ENCODE measurements at places on chromosomes 16 and 17.

DNA sequence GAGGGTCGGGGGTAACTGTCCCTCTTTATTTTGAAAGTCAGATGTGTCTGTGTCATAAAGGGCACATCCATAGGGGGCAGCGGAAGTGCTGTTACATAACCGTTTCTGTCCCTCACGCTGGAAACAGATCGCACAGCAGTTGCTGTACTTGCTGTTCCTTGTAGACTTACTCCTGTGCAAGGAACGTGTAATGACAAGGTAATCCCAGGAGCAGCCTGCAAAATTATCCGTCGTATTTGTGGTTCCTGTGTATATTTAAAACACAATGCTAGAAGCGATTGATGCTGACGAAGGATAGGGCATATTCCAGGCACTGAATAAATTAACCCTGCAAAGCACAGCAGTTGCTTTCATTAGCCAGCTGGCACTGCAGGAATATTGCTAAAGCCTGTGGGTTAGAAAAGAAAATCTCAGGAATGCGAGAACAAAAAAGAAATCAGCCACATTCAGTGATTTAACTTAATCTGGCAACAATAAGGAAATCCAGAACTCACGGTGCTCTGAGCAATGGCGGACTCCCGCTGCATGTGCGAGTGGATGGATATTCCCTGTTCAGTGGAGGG is 76.2 kb downstream of the SPECC1 start:
- DNase-seq, result no peak

GRCh38 chr17:3921006-3921405 is 4.7 kb upstream of the P2RX1 start:
- DNase-seq, result no peak

DNA sequence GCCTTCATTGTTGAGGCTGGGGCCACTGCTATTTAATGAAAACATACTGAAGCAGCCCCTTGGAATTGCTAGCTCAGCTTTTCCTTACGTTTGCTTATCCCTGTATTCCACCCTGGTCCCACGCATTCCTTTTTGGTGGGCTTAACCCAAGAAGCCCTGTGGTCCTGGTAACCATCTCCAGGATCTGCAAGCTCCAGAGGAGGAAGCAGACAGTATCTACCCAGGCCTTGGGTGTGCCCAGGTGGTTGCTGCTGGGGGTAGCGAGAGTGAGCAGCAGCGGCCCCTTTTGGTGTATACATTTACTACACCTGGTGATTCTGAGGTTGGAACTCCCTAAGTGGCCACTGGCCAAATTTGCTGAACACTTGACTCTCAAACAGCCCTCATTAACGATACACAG is 97.7 kb downstream of the CBLN1 start:
- DNase-seq, result peak; percentile 12

DNA sequence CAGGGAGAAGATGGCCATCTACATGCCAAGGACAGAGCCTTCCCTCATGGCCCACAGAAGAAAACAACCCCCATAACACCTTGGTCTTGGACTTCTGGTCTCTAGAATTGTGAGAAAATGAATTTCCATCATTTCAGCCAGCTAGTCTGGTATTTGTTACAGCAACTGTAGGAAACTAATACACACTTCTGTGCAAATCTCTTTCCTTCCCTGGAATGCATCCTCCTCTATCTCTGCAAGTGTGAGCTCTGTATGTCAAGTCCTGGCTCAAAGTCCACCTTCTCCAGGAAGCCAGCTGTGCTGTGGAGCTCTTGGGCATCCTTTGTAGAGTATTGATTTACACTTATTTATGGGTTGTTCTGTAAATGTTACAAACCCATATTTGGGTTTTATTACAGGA is 89.7 kb downstream of the SDK2 start:
- no peak for DNase-seq

- no peak for DNase-seq
Measured at GRCh38 chr16:50977138-50977537, 173.9 kb downstream of the SALL1 start.

DNA sequence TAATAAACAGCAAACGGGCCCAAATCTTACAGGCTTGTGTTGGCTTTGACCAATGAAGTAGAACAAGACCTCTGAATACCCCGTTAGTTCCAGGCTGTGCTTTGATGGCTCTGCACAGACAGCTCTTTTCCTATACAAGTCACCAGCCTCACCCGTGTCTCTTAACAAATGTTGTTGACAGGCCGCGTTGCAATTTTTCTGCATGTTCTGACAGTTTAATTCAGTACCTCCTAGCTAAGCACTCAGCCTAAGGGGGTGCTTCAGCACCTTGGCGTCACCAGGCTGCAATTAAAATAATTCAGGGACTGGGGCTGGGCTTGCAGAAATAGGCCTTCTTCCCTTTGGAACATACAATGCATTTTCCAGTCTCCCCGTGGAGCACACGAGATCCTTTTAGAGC is 500.1 kb downstream of the MAF start:
- no peak for DNase-seq

DNA sequence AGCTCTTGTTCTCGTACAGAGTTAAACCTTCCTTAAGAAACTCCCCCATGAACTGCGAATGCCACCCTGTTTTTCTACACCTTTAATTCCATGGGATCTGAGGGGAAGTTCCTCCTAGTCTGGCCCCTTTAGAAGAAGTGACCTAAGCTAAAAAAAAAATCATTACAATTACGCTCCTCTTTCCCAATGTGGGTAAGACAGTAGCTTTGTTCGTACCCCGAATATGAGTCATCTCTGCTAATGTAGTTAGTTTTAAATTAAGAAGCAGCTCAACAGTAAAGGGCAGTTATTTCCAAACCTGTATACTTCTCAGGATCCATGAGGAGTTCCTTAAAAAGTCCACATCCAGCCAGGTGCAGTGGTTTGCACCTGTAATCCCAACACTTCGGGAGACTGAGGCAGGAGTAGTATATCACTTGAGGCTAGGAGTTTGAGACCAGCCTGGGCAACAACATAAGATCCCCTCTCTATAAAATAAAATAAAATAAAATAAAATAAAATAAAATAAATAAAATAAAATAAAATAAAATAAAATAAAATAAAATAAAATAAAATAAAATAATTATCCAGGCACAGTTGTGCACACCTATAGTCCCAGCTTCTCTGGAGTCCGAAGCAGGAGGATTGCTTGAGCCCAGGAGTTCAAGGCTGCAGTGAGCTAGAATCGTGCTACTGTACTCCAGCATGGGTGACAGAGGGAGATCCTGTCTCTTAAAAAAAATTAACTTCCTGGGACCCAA is 26.1 kb downstream of the RCVRN start:
- no peak for DNase-seq

DNA sequence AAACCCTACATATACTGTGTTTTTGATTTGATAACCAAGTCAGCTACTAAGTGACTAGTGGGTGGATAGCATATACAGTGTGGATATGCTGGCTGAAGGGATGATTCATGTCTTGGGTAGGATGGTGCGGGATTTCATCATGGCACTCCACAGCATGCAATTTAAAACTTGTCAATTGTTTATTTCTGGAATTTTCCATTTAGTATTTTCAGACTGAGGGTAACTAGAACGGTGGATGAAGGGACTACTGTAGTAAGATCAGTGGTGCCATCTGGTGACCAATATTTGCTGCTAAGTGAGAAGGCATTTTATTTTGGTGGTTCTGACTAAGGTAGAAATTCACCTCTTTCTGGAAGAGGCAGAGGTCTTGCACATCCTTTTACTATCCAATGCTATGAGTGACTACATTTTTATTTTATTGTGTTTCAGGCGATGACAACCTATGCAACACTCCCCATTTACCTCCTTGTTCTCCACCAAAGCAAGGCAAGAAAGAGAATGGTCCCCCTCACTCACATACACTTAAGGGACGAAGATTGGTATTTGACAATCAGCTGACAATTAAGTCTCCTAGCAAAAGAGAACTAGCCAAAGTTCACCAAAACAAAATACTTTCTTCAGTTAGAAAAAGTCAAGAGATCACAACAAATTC is 3.1 kb downstream of the CDC6 start:
- DNase-seq, result peak; percentile 80

- no peak for DNase-seq
Measured at GRCh38 chr17:55140809-55141208, 124.0 kb upstream of the HLF start.

GRCh38 chr16:1999866-2000514 is 9.6 kb downstream of the ZNF598 start:
- no peak for DNase-seq

GRCh38 chr16:81521141-81521626 is 76.6 kb downstream of the CMIP start:
- DNase-seq, result no peak

- DNase-seq, result no peak
Measured at GRCh38 chr17:17359271-17359670, 56.1 kb downstream of the NT5M start.

- no peak for DNase-seq
Measured at GRCh38 chr17:19345067-19345460, 17.5 kb downstream of the B9D1 start.

GRCh38 chr16:87765473-87765775 is 362 bp downstream of the KLHDC4 start:
- no peak for DNase-seq

GRCh38 chr16:27353853-27354252 is 40.1 kb downstream of the IL4R start:
- no peak for DNase-seq

- no peak for DNase-seq
Measured at GRCh38 chr16:72367851-72368250, 195.9 kb upstream of the PMFBP1 start.

GRCh38 chr16:7382521-7382920 is 49.9 kb downstream of the RBFOX1 start:
- no peak for DNase-seq

DNA sequence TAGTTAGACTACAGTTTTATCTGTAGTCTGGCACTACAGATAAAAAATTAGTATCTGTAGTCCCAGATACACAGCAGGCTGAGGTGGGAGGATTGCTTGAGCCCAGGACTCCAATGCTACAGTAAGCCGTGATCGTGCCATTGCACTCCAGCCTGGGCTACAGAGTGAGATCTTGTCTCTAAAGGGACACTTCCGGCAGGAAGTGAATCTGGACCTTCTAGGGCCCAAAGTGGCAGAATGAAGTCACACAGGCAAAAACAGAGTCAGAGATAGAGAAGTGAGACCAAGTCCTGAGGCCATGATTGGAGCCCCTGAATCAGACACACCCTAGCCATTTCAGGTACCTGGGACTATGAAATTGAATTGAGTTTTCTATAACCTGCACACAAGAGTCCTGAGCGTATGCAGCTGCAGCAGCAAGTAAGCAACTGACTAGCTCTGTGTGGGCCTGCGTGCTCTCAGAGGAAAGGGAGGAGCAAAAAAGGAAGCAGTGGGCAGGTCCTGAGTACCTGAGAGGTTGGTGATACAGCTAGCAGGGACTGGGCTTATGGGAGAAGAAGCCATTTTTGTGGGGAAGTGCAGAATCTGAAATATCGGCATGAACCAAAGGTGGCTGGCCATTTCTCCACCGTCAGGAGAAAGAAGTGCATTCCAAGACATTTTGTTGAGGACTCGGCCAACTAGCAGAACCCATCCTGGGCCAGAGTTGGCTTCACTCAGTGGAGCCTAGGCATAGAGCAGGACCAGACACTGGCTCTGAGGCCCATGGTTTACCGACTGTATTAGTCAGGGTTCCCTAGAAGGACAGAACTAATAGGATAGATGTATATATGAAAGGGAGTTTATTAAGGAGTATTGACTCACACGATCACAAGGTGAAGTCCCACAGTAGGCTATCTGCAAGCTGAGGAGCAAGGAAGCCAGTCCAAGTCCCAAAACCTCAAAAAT is 27.2 kb upstream of the BRD7 start:
- DNase-seq, result peak; percentile 22

- DNase-seq, result peak; percentile 11
Measured at GRCh38 chr16:49189286-49189685, 92.4 kb downstream of the CBLN1 start.

DNA sequence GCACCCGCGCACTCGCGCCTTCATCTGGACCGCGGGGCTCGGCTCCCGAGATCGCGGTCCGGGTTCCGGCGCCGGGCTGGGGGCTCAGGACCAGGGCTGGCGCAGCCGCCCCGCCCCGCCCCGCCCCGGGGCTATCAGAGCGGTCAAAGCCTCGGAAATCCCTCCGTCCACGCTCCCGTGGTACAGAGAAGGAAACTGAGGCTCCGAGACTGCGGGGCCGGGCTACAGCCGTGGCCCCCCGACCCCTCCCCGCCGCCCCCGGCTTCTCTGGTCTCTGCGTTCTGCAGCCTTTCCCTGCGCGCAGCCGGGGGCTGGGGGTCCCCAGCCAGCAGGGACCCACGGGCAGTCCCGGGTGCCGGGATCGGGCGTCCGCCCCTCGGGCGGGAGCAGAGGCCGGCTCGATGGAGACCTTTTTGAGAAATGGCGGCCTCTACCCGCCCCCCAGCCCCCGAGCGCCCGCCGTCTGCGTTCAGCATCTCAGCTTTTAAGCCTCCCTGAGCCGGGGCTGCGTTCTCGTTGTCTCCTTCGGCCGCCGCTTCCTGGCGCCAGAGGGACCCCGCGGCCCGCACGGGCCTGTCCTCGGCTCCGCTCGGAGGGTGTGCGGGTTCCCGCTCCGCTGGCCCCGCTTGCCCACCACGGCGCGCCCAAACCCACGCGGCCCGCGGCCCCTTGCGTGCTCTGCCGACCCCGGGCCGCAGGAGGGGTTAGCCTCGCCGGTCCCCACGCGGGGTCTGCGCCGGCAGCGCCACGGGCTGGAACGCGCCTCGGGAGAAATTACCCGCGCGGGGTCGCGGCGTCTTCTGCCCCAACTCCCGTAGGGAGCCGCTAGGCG is 1.5 kb upstream of the NPTX1 start:
- DNase-seq, result no peak

- DNase-seq, result no peak
Measured at GRCh38 chr16:61798741-61799140, 237.5 kb downstream of the CDH8 start.

DNA sequence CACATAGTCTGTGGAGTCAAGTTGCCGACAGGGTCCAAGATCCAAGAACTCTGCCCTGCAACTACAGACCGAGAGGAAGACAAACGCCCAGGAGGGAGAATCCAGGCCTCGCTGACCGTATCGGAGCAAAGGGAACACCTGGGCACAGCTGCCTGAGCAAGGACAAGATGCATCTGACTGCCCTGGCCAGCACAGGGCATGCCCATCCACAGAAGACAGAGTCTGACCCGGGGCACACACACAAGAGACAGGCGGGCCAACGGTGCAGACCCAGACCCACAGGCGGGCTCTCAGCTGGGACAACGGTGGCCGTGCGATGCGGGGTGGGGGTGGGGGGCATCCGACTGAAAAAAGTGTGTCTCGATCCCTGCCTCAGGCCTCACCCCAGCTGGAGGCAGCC is 6.2 kb downstream of the RAB40B start:
- DNase-seq, result no peak

GRCh38 chr16:56626685-56627084 is 1.1 kb downstream of the MT1E start:
- no peak for DNase-seq

DNA sequence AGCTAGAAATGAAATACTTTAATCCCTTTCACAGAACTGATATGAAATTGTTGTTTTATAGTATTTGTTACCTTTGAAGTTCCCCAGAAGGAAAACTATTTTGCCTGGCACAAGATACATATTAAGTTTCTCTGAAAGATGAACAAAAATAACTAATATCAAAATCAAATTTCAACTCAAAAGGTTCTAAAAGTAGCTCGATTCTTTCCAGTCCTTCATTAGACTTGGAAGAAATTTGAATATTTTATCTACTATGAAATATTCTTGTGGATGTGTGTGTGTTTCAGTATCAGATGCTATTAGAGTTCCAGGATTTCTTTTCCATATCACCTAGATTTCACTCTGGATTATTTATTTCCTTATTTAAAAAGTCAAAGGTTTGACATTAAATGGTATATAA is 3.6 kb upstream of the AATF start:
- DNase-seq, result no peak
